ENCODE measurements at places on chromosomes 6 and 20.

DNA sequence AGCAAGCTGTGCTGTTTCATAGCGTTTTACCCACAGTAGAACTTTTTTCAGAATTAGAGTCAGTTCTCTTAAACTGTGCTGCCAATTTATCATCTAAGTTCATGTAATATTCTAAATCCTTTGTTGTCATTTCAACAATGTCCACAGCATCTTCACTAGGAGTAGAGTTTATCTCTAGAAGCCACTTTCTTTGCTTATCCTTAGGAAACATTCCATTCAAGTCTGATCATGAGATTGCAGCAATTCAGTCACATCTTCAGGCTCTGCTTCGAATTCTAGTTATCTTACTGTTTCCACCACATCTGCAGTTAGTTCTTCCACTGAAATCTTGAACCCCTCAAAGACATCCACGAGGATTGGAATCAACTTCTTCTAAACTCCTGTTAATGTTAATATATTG is 12.5 kb downstream of the CTNNBL1 start:
- DNase-seq, result no peak

GRCh38 chr6:38955861-38956260 is 92.7 kb upstream of the GLP1R start:
- no peak for DNase-seq

GRCh38 chr6:112029045-112029822 is 24.7 kb upstream of the CCN6 start:
- DNase-seq, result peak; percentile 79

GRCh38 chr6:157754351-157754750 is 68.7 kb upstream of the SNX9 start:
- DNase-seq, result no peak

DNA sequence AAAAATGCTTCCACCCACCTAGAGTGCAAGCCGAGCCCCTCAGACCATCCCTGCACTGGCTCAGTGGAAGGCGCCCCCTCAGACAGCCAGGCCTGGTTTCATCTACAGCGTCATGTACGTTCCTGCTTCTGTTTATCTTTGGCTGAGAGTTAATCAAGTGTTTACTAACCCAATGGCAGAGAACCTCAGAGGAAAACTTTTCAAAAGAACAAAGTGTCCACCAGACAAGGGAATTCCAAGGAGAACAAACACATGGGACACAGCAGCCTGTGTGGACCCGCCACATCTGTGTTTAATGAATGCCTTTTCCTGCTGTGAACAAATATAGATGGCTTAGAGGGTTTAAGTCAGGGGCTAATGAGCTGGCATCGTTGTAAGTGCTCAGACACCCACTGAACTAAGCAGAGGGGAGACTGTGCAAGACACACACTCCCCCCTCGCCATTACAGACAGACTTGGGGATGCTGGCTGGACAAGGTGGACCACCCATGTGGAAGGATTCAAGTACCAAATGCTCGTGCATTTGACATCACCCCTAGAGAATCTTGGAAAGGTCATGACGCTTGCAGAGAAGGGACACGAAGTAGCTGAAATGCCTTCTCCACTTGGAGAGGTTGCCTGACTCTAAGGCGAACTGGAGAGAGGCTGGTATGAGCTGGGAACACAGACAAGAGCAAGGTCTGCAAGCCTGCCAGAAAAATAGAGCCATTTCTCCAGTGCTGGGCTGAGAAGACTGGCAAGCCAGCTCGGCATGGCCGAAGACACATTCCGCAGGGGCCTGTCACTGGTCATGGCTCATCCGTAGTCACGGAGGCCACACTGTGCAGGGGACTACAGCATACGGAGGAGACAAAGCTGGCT is 53.5 kb upstream of the NXT1 start:
- no peak for DNase-seq

All from H9 (cell line).